ENCODE measurements at places on chromosomes 7 and 10.
A peak's percentile ranks its signal among the peaks of the same experiment; 100 is the strongest.

DNA sequence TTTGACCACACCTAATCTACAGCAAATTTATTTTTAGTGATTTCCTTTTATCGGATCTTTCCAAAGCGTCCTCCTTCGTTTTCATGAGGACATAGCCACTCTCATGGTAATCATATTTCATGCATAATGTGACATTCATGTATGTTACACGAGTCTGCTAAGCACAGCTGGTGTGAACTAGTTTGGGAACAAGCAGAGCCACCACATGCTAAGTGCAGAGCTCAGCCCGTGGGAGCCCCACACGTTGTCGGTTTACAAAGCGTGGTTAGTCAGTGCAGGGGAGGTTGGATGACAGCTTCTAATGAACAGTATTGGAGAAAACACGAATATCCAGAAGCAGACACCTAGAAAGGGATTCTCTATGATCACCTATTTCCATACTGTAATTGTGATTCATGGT is 78.4 kb upstream of the GJD4 start:
- no peak for DNase-seq

GRCh38 chr10:87761892-87762291 is 56.1 kb downstream of the ATAD1 start:
- no peak for DNase-seq

GRCh38 chr7:24617957-24618616 is 44.8 kb downstream of the PALS2 start:
- no peak for DNase-seq

DNA sequence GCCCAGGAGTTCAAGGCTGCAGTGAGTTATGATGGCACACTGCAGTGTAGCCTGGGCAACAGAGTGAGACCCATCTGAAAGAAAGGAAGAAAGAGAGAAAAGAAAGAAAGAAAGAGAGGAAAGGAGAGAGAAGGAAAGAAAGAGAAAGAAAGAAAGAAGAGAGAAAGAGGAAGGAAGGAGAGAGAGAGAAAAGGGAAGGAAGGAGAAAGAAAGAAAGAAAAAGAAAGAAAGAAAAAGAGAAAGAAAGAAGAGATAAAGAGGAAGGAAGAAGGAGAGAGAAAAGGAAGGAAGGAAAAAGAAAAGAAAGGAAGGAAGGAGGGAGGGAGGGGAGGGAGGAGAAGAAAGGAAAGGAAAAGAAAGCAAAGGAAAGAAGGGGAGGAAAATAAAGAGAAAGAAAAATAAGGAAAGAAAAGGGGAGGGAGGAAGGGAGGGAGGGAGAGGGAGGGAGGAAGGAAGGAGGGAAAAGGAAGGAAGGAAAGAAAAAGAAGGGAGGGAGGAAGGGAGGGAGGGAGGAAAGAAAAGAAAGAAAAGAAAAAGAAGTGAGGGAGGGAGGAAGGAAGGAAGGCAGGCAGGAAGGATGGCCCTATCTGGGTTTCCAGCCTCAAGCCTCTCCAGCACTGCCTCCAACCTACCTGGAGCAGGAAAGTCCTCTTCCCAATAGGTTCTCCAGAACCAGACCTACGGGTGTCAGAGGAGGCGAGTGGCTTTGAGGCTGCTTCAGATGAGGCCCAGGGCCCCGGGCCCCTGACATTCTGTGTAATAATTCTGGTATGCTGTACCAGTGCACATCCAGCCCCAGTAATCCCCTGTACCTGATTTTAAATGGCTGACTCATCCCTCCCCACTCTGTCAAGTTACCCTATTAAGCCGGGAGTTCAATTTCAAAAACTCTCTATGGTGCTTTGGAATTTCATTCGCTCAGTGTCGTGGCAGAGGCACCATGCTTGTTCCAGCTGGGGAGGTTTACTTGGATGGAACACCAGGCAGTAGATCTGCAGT is 6.8 kb upstream of the PARD3 start:
- DNase-seq = no peak

DNA sequence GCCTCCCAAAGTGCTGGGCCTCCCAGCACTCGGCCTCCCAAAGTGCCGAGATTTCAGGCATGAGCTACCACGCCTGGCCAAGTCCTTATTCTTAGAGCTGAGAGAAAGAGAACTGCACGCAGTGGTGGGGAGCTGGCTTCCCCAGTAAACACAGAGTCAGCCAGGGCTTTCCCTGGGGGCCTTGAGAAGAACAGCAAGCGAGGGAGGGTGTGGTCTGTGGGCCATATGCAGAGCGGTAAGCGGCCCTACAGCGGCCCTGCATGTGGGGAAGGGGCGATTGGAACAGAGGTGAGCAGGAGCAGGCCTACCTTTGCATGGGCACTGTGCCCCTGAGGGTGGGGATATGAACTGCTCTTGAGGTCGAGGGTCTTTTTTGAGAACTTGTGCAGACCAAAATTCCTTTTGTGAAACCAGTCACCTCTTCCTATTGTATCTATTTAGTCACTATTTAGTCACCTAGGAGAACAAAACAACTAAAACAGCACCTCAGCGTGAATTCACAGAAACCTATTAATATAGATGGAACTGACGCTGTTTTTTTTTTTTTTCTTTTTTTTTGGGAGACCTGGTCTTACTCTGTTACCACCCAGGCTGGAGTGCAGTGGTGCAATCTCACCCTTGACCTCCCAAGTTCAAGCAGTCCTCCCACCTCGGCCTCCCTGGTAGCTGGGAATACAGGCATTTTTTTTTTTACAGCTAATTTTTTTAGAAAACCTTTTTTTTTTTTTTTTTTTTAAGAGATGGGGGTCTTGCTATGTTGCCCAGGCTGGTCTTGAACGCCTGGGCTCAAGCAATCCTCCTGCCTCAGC is 36.9 kb upstream of the SH2D4B start:
- no peak for DNase-seq

DNA sequence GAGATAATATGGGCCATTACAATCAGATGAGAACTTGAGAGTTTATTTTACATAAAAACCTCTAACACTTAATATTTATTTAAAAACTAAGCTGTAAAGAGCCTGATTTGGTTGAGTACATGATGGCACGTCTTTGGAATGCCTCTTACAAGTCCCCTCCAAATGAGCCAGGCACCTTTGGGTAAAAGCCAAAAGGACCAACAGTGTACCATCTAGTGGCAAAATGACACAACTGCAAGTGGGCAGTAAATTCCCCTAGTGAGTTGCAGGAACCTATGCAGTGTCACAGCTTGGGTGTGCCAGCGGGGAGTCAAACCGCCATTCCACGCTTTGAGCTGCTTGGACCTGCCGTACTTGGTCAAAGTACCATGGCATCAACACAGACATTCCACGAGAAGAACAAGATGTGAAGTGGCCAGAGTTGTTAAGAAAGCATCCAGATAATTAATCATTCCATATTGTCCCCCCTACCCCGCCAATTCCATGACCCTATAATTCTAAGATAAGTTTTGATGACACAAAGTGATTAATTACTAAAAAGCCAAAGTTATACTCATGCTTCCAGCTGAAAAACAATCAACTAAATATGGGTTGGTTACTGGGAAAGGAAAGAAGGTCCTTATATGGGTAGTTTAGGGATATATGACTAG is 115.2 kb downstream of the SORBS1 start:
- DNase-seq = peak; percentile 20

GRCh38 chr10:79429751-79430150 is 15.7 kb downstream of the ZCCHC24 start:
- no peak for DNase-seq

DNA sequence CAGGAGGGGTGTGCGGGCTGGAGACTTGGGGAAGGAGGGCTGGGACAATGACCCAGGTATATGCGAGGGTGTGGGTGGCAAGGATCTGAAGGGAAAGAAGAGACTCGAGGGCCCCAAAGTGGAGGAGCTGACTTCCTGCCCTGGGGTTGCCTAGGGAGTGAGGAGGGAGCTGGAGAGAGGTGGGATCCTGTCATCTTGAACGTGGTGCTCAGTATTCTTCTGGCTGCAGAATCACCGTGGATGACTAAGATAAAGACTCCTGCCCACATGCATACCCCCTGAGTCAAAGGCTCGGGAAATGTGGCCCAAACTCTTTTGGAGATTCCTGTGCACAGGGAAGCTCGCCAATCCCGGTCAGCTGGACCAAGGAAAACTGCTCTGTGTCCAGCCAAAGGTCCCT is 31.2 kb downstream of the COL17A1 start:
- DNase-seq = no peak

GRCh38 chr10:14017467-14017866 is 313.3 kb downstream of the FRMD4A start:
- no peak for DNase-seq

DNA sequence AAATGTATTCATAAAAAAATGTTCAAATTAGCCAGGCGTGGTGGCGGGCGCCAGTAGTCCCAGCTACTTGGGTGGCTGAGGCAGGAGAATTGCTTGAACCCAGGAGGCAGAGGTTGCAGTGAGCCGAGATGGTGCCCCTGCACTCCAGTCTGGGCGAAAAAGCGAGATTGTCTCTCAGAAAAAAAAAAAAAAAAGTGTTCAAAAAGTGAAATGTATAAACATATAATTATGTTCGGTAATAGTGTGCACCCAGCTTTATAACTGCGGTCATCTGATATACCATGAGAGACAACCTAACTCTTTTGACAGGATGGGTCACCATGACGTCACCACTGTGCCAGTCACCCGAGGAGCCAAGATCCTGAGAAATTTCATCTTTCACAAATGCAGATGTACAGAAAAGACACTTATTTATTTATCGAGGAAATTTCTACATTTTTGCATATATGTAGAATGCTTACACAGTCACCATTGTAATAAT is 594 bp upstream of the RP9 start:
- DNase-seq = no peak

DNA sequence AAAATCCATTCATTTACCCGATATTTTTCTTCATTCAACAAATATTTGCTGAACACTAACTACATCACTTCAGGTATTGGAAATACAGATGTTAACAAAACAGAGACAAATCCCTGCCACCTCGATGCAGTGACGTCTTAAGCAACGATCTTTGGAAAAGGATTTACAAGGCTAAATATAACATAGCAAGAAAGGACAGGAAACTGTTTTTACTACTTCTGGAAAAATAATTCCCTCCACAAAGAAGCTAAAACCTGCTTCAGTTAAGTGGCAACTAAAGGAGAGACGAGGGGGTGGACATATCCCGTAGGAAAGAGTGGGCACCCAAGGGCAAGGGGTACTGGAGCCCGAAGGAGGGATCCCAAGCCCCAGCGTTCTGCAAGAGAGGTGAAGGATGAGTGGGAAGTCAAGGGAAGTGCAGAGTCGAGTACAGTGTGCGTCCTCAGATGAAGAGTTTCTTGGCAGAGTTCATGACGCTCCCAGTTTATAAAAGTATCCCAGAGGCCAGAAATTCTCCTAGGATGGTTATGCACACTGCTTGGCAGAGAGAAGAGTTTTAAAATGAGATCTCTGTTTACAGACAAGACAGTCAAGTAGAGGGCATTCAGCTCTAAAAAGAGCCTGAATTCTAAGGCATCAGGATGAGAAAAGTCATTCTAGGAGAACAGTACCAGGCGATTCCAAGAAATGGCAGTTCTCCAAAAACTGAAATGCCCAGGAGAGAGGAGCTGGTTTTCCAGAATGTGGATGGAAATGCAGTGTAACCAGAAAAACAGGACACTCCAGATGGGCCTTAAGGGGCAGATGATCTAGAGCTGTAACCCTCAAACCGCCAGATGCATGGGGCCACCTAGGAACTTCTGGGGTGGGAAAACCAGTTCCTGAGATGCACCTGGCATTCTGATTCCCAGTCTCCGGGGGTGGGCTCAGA is 97.3 kb downstream of the GRB10 start:
- no peak for DNase-seq

DNA sequence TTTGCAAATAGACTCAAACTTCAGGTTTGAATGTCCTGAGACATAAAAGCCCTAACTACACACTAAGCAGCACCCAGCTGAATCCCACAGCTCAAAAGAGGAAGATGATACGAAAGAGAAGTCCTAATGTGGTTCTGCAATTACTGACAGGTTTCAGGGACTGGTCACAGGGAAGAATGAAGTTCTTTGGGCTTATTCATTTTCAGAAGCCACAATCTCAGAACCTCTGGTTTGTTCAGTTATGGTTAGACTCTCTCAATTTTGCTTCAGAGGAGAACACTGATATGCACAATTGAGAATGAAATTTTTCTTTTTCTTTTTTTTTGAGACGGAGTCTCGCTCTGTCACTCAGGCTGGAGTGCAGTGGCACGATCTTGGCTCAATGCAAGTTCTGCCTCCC is 94.6 kb upstream of the FAM180A start:
- no peak for DNase-seq

DNA sequence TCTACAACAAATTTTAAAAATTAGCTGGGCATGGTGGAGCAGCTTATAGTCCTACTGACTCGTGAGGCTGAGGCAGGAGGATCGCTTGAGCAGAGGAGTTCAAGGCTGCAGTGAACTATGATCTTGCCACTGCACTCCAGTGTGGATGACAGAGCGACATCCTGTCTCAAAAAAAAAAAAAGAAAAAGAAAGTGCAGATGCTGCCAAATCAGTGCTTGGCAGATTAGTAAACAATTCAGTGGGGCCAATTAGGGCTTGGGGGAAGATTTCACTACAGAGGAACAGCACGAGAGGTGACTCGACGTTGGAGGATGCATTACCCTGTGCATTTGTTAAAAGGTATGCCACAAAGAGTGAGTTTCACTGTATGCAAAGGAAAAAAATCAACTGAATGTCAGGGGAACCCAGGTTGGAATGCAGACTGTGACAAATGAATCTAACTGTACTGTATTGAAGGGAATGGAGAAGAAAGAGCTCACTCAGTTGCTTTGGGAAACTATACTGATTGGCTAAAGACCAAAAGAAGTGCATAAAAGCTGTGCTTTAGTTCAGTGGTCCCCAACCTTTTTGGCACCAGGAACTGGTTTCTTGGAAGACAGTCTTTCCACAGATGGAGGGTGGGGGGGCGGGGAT is 31.6 kb downstream of the GARIN1A start:
- no peak for DNase-seq

- DNase-seq = no peak
These were observed 90.3 kb downstream of the LYZL1 start for GRCh38 chr10:29379208-29379607.

DNA sequence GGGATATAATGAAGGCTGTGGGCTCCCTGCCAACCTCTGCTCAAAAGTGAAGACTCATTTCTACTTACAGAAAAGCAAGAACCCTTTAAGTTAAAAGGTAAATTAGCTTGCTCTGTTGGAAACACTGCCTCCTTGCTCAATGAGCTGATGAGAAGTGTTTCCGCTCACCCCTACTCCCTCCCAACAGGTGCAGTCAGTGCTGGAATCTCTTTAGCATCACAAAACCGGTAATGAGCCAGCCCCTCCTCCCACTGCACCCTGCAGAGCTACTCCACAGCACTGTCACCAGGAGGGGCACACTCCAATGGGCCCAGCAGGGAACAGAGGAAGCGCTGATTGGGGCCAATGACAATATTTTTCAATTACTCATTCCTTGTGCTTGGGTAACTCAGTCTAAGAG is 262.5 kb downstream of the TCERG1L start:
- no peak for DNase-seq

DNA sequence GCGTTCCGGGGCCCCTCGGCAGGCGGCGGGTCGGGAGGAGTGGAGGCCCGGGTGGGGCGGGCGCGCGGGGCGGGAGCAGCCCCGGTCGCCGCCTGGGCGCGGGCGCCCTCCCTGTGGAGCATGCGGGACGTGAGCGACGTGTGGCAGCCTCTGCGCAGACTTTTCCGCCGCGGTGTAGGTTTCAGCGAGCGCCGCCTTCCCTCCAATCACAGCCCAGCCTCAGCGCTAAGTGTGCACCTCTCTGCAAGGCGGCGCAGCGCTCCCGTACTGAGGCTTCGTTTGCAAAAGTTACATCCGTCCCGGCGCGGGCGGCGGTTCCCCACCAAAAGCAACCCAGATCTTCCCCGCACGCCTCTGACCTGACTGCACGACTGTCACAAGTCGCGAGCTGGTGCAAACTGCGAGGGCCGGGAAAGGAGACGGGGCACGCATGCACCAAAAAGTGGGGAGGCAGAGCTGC is 1.2 kb upstream of the PFKFB3 start:
- DNase-seq = peak; percentile 43

GRCh38 chr7:135385209-135385608 is 124.7 kb downstream of the CNOT4 start:
- no peak for DNase-seq

- DNase-seq = no peak
These were observed 65.1 kb downstream of the GNA12 start for GRCh38 chr7:2779051-2779450.
